ENCODE measurements at places on chromosomes 13 and 19.

GRCh38 chr19:17420475-17420924, 653 bp downstream of the MVB12A start:
- DNase-seq: no peak

DNA sequence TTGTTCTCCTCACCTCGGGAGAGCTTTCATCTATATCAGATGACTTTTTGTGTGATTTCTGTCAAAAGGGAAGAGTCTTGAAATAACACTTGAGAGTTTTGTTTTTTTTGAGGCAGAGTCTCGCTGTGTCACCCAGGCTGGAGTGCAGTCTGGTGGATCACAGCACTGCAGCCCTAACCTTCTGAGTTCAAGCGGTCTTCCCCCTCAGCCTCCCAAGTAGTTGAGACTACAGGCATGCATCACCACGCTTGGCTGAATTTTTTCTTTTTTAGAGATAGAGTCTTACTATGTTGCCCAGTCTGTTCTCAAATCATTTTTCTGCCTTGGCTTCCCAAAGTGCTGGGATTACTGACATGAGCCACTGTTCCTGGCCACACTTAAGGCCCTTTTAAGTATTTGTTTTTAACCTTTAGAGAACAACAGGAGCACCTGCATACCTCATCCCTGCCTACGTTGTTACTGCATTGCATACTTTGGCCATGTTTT, 11.4 kb downstream of the NDFIP2 start:
- no peak for DNase-seq

- no peak for DNase-seq
These were observed 177.4 kb upstream of the OBI1 start for GRCh38 chr13:78836238-78836784.

DNA sequence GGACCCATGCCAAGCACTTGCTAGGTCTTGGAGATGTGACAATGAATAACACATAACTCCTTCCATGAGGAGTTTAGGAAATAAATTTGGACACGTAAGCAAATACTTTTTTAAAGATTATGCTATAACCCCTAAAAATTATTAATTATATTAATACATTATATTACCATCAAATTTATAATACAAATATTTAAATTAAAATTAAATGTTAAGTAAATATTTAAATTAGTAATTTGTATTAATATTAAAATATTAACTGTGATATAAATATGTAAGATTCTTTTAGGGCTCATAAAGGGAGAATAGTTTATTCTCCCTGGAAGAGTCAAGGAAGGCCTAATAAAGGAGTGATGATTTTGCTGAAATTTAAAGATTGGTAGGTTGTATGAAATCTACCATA, 121.1 kb downstream of the RAP2A start:
- DNase-seq: no peak

DNA sequence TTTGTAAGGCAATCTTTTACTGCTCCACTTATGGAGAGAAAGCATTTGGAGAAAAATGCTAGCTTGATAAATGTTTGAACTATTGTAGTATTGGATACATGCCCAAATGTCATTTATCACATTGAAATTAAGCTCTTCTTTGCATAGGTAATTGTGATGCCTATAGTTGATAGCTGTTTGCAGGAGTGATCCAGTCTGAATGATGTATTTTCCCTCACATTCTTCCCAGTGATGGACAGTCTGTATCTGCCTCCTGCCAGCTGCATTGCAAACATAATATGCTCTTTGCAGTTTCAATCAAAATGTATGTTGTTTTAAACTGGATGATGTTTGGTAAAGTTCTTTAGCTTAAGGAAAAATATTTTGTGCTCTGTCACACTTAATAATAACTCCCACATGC, 89.8 kb downstream of the EDNRB start:
- no peak for DNase-seq

- DNase-seq: no peak
These were observed 62.2 kb downstream of the SMARCA4 start for GRCh38 chr19:11023016-11023415.

GRCh38 chr19:35944556-35944955, 8.4 kb downstream of the LRFN3 start:
- no peak for DNase-seq

GRCh38 chr13:99022941-99023340, 45.1 kb upstream of the DOCK9 start:
- DNase-seq: no peak

GRCh38 chr19:275000-275399, 16.2 kb downstream of the PLPP2 start:
- DNase-seq: no peak

- no peak for DNase-seq
These were observed 63.5 kb upstream of the CSNK1A1L start for GRCh38 chr13:37168926-37169325.

- DNase-seq: no peak
These were observed 1.2 kb downstream of the LSM4 start for GRCh38 chr19:18321734-18322102.

GRCh38 chr13:51147732-51148131, 36.7 kb upstream of the C13orf42 start:
- DNase-seq: no peak

DNA sequence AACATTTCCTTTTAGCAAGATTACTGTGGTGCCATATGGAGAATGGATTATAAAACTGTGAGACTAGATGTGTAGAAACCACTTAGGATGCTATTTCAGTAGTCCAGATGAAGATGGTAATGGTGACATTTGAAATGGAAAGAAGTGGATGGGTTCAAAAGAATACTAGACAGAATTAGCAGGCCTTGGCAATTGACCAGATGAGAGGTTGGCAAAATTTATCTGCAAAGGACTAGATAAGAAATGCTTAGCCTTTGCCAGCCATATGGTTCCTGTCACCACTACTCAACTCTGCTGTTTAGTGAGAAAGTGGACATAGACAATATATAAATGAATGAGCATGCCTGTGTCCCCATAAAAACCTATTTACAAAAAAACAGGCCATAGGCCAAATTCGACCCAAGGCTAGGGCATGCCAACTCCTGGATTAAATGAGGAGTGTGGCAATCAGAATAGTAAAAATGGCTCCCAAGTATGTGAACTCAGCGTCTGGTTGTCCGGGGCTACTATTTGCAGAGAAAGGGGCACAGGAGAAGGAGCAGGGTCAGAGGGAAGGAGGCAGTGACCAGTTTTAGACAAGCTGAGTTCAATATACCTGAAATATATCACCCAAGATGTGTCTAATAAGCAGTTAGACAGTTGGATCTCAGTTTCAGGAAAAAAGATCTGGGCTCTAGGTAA, 98.4 kb downstream of the ENOX1 start:
- no peak for DNase-seq

- no peak for DNase-seq
These were observed 94.6 kb downstream of the KL start for GRCh38 chr13:33110713-33111413.

DNA sequence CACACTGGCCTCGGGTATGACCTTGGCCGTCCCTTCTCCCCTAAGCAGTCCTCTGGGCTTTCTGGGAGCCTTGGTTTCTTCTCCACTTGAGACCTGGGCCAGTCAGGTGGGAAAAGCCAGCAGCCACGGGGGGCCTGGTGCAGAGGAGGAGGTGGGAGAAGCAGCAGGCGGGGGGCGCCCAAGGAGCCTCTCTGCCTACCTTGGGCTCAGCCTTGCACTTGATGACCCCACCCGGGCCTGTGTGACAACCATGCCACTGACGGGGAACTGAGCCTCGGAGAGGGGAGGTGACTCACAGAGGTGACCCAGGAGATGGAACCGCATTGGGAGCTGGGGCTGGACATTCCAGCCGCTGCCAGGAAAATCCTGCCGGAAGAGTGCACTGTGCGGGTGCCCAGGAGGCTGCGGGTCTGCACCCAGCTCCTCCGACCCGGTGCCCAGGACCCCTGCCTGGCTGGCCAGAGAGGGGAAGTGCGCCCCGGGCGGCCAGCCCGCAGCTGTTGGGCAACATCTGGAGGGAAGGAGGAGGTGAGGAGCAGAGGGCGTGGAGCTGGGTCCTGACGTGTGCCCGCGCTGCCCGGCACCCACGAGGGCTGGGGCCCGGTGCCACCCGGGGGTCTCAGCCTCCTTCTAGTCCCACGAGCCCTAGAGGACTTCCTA, 23.4 kb upstream of the SLC7A10 start:
- no peak for DNase-seq

DNA sequence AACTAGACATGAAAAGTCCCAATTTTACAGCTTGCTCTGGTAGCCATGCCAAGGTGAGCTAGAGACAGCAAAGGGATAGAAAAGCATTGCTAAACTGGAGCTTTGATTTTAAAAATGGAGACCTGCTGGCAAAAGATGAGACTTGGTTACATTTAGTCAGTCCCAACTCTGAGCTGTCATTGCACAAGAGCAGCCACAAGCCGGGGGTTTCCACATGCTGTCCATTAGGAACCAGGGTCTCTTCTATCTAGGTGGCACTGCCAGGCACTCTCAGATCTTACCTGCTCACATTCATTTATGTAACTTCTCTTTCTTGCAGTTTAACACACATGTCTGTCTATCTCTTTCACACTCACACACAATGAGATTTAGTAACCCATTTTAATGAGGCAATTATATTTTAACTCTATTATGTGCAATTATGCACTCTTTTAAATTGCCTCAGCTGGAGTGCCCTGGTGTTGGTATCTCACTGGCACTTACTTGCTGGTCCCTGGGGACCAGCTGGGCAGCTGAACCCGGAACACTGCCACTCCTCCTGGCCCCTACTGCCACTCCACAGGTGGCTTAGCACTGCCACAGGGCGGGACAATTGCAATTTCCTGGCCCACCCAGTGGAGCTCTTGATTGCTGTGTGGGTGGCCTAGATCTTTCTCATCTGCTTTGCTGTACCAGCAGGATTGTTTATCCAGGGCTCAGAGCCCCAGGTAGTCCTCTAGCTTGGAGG, 112.5 kb downstream of the COG6 start:
- DNase-seq: no peak

GRCh38 chr13:52665325-52665724, 12.7 kb downstream of the SUGT1 start:
- no peak for DNase-seq

DNA sequence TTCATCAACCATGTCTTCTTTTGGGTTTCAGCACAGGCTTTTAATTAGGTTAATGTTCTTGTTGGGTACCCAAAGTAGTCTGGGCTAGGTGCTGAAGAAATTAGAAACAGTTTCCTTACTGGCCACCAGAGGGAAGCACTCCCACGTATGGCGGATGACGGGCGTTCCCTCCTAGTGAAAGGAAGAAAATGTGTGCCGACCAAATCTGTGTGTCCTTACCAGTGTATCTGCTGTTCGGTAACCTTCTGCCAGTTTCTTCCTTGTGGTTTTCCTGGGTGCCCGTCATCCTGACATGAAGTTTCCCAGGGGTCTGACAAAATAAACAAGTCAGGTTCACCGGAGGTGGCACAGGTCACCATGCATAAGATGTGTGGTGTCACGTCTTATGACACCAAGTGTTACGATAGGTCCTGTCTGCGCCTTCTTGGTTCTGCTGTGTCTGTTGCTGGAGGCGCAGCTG, 6.0 kb upstream of the WDR88 start:
- DNase-seq: no peak

- no peak for DNase-seq
These were observed 30.7 kb downstream of the NFIX start for GRCh38 chr19:13025819-13026456.

- no peak for DNase-seq
These were observed 25.0 kb downstream of the HSPH1 start for GRCh38 chr13:31136724-31137123.

- peak; percentile 25 for DNase-seq
These were observed 28.7 kb upstream of the KCTD15 start for GRCh38 chr19:33767898-33768413.

- no peak for DNase-seq
These were observed 451 bp downstream of the NOSIP start for GRCh38 chr19:49579947-49580263.

GRCh38 chr13:100561158-100561499, 27.5 kb downstream of the GGACT start:
- DNase-seq: no peak

DNA sequence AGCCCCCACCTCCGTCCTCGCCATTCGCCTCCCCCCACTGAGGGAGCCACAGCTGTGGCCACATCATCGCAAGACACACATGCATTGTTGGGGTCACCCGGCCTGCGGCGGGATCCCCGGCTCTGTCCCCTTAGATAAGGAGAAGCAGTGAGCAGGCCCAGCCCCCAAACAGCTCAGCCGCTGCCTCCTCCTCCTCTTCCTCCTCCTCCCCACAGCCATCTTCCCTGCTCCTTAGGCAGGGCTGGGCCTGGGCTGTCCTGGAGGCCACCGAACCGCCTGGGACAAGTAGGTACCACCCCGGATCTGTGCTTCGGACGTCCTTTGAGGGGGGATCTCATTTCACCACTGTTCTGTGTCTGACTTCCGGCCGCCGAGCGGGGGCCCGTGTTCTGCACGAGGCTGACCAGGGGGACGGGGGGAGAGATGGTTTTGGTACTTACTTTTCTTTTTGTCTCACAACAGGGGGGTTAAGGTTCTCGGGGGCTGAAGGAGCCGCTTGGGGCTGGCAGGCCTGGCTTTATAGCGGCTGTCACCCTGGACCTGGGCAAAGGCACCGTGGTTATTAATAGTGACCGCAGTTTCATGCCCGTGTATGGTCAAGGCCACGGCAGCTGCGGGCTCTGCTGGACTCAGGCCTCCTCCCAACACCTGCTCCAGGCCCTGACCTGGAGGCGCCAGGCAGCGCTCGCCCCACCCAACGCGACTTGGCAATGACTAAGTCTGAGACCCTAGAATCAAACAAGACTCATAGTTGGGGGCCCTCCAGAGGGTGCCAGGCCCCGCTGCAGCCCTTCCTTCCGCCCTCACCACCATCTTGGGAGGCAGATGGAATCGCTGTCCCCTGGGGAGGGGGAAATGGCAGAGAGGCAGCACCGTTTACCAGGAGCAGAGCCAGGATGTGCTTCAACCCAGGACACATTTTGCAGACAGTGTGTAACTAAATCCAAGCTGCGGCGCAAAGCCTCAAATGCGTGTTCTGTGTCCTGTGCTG, 18.3 kb downstream of the NMRK2 start:
- DNase-seq: no peak

GRCh38 chr13:41601718-41602445, 144.5 kb downstream of the RGCC start:
- no peak for DNase-seq

DNA sequence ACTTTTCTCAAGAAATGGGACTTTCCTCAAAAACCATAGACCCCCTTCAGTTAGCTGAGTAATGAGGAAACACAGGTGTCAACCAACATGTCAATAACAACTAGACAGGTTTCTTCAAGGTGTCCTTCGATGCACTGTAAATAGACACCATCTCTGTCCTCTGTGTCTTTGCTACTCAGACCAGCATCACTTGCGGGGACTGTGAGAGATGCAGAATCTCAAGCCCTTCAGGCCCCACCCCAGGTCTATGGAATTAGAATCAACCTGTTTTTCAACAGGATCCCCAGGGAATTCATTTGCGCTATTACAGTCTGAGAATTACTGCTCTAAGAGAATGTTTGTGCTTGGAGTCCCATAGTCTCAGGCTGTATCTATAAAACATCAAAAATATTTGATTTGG, 469.9 kb downstream of the COG6 start:
- no peak for DNase-seq

GRCh38 chr13:45700971-45701900, 884 bp upstream of the CBY2 start:
- DNase-seq: no peak

GRCh38 chr13:57437587-57437986, 194.0 kb upstream of the PCDH17 start:
- DNase-seq: no peak

Data from left renal cortex interstitium (tissue), 4 donors.